ENCODE measurements at places on chromosomes 16 and 17. TPM values are rescaled to one million over a fixed set of nuclear protein-coding genes. Genes with fewer than 3 reads are reported as not detected.

Gene LPO
- under 0.01 TPM for total RNA-seq

Gene IRF8
- 1.7 TPM for total RNA-seq

Gene TNFRSF13B
- total RNA-seq: not detected

Gene QPRT
- total RNA-seq: 2.5 TPM

Gene SRCIN1
- 29.0 TPM for total RNA-seq

Gene DPEP2
- 0.98 TPM for total RNA-seq

Gene ACBD4
- 4.2 TPM for total RNA-seq

Gene SKAP1
- total RNA-seq: 0.49 TPM

Gene TERB1
- 0.25 TPM for total RNA-seq

Gene FBF1
- total RNA-seq: 9.3 TPM

Gene SOCS3
- 3.2 TPM for total RNA-seq

Gene CCDC144A
- total RNA-seq: 34.9 TPM

Gene FBXL16
- total RNA-seq: 9.3 TPM

Gene SLC52A1
- not detected for total RNA-seq
